ENCODE measurements at places on chromosomes 6 and 20.

DNA sequence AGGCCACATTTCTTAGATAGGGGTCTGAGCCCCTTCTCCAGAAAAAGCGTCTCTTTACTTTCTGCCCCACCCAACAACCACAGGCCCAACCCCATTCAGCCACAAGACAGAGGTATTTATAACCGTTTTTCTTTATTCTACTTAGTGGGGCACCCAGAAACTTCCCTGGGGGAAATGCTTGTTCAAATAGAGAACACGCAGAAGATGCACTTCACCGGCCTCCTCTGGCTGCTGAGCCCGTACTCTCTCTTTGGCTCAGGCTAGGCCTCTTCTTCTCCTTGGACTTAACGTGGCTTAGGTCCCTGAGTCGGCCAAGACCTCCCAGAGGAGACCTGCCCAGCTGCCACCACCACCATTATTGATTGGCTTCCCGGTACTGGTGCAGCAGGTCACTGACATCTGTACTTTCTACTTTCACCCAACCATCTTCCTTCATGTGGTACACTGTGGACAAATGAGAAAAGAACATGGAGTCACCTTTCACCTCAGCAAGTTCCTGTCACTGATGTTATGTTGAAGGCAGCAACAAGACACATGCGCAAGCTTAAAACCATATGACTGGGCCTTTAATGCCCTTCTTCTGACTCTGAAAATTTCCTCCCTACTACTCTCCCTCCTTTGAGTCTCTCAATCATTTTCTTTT lies 2.2 kb upstream of the TAP2 start:
- DNase-seq = no peak

DNA sequence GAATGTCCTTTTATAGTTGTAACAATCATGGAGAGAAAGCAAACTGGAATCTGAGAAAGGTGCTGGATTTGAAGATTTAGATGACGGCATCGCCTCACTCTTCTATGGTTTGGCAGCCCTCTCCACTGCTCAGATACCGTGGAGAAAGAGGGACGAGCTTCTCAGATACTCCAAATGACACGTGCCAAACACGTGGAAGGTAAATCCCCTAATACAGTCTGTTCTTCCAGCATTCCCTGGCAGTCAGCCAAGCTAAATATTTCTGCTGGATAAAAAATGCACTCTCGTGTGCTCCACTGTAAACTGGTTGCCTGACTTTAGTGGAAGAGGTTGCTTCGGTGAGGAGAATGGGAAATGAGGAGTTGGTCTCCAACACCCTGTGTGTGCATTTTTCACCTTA lies 16.7 kb upstream of the PRDM1 start:
- DNase-seq = no peak

GRCh38 chr6:111806561-111807497 lies 66.4 kb downstream of the FYN start:
- no peak for DNase-seq

DNA sequence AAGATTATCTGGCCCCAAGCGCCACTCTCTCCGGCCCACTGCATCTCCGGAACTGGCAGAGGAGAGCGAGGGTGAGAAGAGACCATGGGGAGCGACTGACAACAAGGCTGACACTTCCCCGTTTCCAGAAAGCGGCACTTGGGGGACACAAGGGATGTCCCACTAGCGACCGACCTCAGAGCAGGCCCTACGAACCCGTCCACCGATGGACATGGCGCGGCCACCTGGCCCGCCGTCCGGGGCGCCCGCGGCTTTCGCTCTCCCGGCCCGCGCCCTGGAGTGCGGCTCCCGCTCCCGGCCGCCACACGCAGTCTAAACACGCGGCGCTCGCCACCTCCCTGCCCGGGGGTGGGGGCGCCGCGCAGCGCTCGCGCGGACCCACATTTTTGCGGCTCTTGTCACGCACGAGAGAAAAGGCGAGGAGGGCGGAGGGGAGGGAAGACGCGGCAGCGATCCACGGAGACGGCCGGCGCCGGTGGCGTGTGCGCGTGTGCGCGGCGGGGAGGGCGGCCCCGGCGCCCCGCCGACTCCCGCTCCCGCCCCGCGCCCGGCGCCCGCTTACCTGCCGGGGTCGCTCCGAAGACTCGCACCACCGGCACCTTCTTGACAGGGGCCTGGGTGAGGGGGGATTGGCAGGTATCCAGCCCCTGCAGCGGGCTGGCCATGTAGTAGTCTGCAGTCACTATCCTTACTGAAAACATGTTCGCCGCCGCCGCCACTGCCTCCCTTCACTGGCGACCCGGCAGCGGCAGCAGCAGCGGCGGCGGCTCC lies 645 bp downstream of the REV3L start:
- no peak for DNase-seq

Data from GF-D8 (cell line).